Mesothelial cell of epicardium (in vitro differentiated cells): ENCODE measurements at places on chromosomes 7 and 10.

DNA sequence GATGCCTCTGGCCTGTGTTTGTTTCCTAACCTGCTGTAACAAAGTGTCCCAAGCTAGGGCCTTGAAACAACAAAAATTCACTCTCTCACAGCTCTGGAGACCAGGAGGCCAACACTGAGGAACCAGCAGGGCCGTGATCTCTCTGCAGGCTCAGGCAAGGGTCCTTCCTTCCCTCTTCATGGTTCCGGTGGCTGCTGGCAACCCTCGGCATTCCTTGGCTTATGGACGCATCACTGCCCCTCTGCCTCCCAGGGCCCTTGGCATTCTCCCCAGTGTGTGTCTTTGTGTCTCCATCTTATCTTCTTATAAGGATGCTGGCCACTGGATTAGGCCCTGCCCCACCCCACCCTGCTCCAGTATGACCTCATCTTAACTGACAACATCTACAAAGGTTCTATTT is 17.0 kb downstream of the CNPY1 start:
- peaks cover 96% of the 10 kb centered on the region for H3K27me3 ChIP-seq
- no peak for DNase-seq
- no peaks in the 10 kb centered on the region for H3K36me3 ChIP-seq

GRCh38 chr7:2066251-2066919 is 166.4 kb downstream of the MAD1L1 start:
- H3K27ac ChIP-seq, result no peak overlapping the region
- peaks cover 3% of the 10 kb centered on the region for H3K36me3 ChIP-seq
- no peak overlapping the region for H3K4me3 ChIP-seq
- peaks cover 16% of the 10 kb centered on the region for H3K4me1 ChIP-seq
- H3K27me3 ChIP-seq, result no peaks in the 10 kb centered on the region

- DNase-seq, result no peak
- H3K36me3 ChIP-seq, result no peaks in the 10 kb centered on the region
- H3K4me3 ChIP-seq, result no peak overlapping the region
- H3K27ac ChIP-seq, result no peak overlapping the region
- H3K27me3 ChIP-seq, result peaks cover 9% of the 10 kb centered on the region
Measured at GRCh38 chr10:126433351-126433750, 45.1 kb upstream of the ADAM12 start.

DNA sequence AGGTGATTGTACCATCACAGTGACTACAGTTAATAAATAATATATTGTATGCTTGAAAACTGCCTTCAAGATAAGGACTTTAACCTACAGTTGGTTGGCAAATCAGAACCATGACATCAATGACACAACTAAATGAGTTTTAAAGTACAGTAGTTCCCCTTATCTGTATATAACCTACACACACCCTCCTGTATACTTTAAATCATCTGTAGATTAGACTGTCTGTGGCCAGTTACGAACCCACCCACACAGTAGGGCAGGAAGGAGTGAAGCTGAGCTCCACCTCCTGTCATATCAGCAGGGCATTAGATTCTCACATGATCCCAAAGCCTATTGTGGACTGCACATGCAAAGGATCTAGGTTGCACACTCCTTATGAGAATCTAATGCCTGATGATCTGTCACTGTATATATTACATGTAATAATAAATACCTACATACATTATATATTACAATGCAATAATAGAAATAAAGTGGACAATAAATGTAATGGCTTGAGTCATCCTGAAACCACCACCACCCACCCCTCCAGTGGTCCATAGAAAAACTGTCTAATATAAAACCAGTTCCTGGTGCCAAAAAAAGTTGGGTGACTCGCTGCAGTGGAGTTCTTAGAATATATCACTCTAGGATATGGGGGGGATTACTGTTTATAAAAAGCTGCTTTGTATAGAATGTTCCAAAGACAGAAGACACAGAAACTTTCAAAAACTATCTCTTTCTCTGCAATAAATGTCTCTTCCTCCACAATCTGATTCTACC is 5.6 kb downstream of the TPK1 start:
- peaks cover 26% of the 10 kb centered on the region for H3K4me1 ChIP-seq
- peaks cover 6% of the 10 kb centered on the region for H3K27me3 ChIP-seq
- no peak for DNase-seq
- H3K27ac ChIP-seq, result no peak overlapping the region

GRCh38 chr7:54546081-54546985 is 4.2 kb downstream of the VSTM2A start:
- H3K27me3 ChIP-seq, result peaks cover 86% of the 10 kb centered on the region
- H3K4me1 ChIP-seq, result peaks cover 6% of the 10 kb centered on the region
- no peak overlapping the region for H3K27ac ChIP-seq
- DNase-seq, result no peak
- no peaks in the 10 kb centered on the region for H3K36me3 ChIP-seq

DNA sequence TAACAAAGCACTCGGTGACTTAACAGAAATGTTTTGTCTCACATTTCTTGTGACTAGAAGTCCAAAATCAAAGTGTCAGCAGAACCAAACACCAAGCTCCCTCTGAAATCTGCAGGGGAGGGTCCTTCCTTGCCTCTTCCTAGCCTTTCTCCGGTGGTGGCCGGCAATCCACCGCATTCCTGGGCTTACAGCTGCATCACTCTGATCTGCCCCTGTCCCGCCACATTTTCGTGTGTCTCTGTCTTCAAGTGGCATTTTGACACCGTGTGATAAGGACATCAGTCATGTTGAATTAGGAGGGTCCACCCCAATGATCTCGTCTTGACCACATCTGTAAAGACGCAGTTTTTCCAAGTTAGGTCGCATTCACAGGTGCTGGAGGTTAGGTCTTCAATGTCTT is 30.5 kb upstream of the TOMM7 start:
- H3K27ac ChIP-seq, result no peak overlapping the region
- no peaks in the 10 kb centered on the region for H3K27me3 ChIP-seq
- peak overlapping the region; percentile 75 for H3K4me3 ChIP-seq
- H3K36me3 ChIP-seq, result peaks cover 6% of the 10 kb centered on the region
- DNase-seq, result no peak

GRCh38 chr10:124659380-124659779 is 84.8 kb downstream of the FAM53B start:
- peaks cover 14% of the 10 kb centered on the region for H3K36me3 ChIP-seq
- H3K4me3 ChIP-seq, result no peak overlapping the region
- no peaks in the 10 kb centered on the region for H3K27me3 ChIP-seq

GRCh38 chr7:131555552-131556052 is 826 bp downstream of the PODXL start:
- DNase-seq, result no peak
- peaks cover 46% of the 10 kb centered on the region for H3K4me1 ChIP-seq
- H3K4me3 ChIP-seq, result peak overlapping the region; percentile 82
- H3K27me3 ChIP-seq, result peaks cover 53% of the 10 kb centered on the region
- H3K27ac ChIP-seq, result peak overlapping the region; percentile 72
- no peaks in the 10 kb centered on the region for H3K36me3 ChIP-seq

- no peak overlapping the region for H3K4me3 ChIP-seq
- no peak overlapping the region for H3K27ac ChIP-seq
- no peaks in the 10 kb centered on the region for H3K27me3 ChIP-seq
- DNase-seq, result no peak
- peaks cover 3% of the 10 kb centered on the region for H3K36me3 ChIP-seq
Measured at GRCh38 chr7:106332201-106332600, 47.4 kb upstream of the NAMPT start.

DNA sequence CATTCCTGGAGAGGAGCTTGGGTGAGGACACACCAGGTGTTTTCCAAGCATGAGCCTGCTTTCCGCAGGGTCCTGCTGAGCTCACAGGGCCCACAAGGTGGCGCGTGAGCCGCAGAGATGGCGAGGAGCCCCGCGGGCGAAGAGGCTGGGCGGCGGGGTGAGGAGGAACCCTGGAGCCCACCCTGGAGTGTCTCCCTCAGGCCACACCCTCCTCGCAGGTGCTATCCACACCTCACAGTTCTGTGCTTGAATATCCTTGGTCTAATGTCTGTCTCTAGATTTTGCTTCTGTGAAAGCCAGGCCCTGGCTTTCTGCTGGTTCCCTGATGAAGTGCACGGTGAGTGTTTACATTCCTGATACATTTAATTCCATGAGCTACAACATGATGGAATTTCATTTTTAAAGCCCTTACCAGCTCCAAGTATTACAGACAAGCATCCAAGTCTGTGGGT is 433.6 kb downstream of the ACTR3B start:
- H3K4me1 ChIP-seq, result no peaks in the 10 kb centered on the region
- H3K4me3 ChIP-seq, result no peak overlapping the region
- no peak for DNase-seq

DNA sequence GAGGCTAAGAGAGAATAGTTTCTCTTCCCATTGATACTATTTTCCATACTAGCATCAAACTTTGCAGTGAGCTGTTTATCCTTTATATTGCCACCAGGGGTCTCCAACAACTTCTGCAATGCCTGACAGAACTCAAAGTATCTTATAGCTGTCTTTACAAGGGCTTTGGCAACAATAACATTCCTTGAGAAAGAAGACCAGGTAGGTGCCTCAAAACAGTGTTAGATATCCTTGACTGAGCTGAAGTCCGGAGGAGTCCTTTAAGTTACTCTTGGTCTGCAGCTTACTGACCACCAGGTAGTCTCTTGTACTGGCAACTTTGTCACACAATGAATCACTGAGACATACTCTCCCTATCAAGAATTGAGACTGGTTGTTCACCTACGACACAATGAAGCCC is 30.0 kb upstream of the TES start:
- DNase-seq, result no peak
- H3K27ac ChIP-seq, result no peak overlapping the region
- peaks cover 13% of the 10 kb centered on the region for H3K4me1 ChIP-seq
- no peak overlapping the region for H3K4me3 ChIP-seq

DNA sequence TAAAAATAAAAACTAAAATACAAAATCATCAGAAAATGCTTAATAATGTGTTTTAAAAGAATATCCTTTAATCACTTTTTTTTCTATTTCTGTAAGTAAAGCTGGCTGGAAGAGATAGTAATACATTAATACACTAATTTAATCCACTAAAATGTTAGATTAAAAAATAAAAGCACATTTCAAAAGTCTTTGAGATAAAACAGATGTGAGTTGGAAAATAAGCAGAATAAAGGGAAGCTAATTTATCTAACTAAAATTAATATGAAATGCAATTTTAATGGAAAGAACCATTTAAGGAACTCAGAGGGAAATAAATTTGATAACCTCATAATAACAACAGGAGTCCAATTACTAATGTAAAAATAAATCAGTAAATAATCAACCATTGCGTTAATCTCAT is 774.8 kb upstream of the MBL2 start:
- H3K27me3 ChIP-seq, result no peaks in the 10 kb centered on the region
- H3K4me1 ChIP-seq, result no peaks in the 10 kb centered on the region
- H3K4me3 ChIP-seq, result no peak overlapping the region
- no peak overlapping the region for H3K27ac ChIP-seq

GRCh38 chr10:123743441-123744223 is 77.5 kb downstream of the GPR26 start:
- H3K27me3 ChIP-seq, result peaks cover 2% of the 10 kb centered on the region
- no peak for DNase-seq
- H3K4me1 ChIP-seq, result peaks cover 13% of the 10 kb centered on the region
- peak overlapping the region; percentile 16 for H3K27ac ChIP-seq
- H3K4me3 ChIP-seq, result no peak overlapping the region
